ENCODE measurements at places on chromosomes 7 and 10.

DNA sequence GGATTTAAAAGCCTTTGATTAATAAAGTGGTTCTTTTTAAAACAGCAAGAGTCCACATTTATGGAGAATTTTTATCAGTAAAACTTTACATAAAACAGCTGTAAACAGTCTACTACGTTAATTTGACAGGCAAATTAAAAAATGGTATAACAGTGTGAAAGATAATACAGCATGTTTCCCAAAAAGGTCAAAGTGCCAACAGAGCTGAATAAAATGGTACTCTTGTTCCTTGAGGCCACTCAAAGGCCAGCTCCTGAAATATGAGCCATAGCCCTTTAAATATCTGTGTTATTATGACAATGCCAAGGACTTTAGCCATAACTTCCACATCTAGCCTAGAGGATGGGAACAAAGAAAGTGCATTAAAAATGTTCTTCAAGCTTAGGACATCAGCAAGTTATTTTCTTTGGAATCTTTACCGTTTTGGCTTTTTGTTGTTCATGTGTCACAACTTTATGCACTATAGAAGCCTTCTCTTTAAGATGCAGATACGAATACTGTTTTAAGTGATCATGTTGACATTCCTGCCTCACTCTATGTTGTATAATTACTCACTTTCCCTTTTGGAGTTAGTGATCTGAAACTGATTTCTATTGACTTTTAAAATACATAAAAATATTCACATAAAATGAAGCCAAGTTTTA, 165.6 kb downstream of the RNLS start:
- DNase-seq, result no peak

GRCh38 chr10:132735923-132736391, 50.0 kb downstream of the NKX6-2 start:
- no peak for DNase-seq

DNA sequence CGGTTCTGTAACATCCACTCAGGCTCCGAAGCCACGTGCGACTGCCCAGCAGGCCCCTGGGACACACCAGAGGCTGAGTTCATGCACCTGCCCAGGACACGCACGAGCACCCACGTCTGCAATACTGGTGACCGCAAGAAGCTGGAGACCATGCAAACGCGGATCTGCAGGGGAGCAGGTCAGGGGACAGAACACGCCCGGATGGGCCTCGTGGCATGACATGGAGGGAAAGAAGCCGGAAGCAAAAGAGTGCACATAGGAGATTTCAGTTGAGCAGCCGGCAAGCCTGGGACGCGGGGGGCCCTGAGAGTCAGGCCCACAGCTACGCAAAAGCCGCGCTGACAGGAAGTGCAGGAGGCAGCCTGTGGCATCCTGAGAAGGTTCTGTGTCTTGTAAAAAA, 73.7 kb downstream of the FOXL3 start:
- DNase-seq, result no peak

DNA sequence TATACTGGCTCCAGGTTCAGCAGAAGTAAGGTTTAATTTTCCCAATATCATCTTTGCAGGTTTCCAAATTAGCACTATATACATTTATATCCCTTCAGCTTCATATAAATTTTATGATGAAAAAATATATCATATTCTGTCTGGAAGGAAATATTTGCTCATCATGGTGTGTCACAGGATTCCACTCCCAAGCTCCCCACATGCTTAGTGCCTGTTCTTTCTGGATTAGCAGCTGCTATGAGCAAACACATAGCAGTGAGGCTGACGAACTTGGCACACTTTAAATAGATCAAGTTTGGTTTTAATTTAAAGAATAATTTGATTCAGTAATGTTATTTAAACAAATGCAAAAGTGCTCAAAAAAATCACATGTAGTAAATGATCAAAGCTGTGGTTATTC, 251.9 kb downstream of the AGMO start:
- DNase-seq, result no peak

DNA sequence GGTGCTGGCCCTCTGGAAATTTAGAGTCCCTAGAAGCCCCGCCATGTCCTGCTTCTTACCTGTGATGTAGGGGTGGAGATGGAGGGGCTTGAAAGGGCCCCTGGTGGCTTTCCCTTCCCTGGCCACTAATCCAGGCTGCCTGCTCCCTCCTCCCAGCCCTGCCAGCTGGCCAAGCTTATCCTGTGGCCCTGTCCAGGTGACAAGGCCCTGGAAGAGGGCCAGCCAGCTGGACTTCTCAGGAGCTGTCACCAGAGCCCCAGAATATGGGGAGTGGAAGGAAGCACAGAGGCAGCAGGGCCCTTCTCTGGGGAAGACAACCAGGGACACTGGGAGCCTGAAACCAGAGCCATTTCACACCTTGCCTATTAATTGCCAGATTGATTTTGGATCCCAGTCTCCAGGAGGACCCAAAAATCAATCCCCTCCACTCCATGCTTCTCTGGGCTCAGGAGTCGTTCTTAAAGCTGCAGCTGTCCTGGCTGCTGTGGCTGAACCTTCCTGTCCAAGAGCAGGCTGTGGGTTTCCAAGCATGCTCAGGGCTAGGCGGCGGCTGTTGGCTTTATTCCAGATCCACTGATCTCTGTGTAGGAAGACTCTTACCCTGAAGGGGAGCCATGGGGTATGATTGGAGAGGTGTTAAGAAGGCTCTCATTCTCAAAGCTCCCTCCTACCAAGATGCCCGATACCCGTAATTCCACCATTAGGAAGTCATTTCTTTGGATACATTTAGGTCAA, 52.6 kb upstream of the PCBD1 start:
- DNase-seq, result no peak

GRCh38 chr7:77320137-77320536, 96.0 kb downstream of the GSAP start:
- DNase-seq, result peak; percentile 54

- DNase-seq, result no peak
Observed at GRCh38 chr10:79424221-79425073, 21.0 kb downstream of the ZCCHC24 start.
